Activated T-helper 1 cell treated with anti-CD3 and anti-CD28 coated beads, Interleukin-12 subunit alpha, Interleukin-12 subunit beta, Interleukin-2, Interleukin-4 antibody, amounts not matched to agents 30 ng/mL and 10 ng/mL and 1 ng/mL, durations not matched to agents 14 hours and 24 hours and 36 hours (primary cell): ENCODE measurements at places on chromosomes 2 and 18.
A peak's percentile ranks its signal among the peaks of the same experiment; 100 is the strongest.

DNA sequence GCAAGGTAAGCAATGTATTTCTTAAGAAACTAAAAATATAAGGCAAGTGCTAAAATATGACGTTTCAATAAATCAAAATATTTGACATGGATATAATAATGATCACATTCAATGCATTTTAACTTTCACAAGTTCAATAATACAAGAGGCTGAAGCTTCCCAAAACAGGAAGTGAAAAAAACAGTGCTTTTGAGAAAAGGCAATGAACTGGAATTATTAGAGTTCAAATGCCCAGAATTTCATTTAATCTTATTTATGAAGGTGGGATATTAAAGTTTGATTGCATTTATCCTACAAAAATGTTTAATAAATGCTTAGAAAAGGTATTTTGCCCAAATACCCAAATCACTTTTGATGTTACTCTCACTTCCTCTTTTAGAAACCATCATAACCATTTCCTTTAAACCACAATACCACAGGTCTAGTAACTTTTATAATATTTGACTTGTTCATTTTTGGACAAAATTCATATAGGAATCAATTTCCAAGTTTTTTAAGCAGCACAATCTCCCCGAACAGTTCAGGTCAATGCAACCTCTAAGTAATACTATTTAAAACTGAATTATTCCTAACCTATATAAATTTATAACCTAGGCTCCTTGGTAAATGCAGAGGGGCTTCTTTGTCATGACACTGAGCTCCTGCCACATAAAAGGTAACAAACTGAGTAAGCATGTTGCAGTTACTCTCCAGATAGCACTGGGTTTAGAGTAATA is 2.1 kb downstream of the NCKAP1 start:
- DNase-seq: no peak

DNA sequence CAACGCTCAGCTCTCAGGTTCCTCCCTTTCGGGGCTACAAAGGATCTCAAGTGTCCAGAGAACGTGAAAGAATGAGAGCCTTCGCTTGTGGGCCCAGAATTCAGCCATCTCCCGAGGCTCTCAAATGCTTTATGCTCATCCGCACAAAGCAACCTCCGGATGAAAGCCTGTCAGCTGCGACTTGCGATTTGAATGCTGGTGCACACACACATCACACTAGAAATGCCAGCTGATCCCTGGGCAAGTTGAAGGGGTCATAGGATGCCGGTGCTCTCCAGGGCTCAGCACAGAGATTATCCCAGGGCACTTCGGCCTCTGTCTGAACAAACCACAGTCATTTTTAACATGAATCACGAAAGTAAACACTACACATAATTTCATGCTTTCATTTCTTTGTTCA is 141.8 kb upstream of the MYT1L start:
- no peak for DNase-seq

DNA sequence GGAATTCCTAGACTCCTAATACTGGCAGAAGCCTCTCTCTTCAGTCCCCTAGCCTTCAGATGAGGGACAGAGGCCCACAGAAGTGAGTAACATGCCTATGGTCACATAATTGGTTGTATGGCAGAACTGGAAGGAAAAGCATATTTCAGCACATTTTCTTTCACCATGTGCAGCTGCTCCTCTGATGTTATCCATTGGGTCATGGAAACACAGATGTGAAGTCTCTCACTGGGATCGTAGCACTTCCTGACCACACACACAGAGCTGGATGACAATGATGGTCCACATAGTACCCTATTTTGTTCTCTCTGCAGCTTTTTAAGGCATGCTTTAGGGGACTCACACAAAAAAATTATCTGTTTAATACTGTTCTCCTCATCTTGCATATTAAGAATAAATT is 24.5 kb downstream of the MYO3B start:
- DNase-seq: no peak

DNA sequence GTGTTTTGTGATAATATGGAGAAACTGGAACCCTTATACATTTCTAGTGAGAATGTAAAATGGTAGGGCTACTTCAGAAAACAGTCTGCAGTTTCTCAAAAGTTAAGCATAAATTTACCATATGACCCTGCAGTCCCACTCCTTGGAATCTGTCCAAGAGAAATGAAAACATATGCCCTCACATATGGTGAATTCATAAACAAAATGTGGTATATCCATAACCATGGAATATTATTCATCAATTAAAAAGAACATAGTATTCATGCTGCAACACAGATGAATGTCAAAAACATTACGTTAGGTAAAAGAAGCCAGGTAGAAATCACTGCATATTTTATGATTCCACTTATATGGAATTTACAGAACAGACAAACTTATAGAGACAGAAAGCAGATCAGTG is 11.8 kb downstream of the ROCK2 start:
- DNase-seq: no peak

GRCh38 chr2:48328159-48328809 is 201.7 kb upstream of the STON1 start:
- no peak for DNase-seq

DNA sequence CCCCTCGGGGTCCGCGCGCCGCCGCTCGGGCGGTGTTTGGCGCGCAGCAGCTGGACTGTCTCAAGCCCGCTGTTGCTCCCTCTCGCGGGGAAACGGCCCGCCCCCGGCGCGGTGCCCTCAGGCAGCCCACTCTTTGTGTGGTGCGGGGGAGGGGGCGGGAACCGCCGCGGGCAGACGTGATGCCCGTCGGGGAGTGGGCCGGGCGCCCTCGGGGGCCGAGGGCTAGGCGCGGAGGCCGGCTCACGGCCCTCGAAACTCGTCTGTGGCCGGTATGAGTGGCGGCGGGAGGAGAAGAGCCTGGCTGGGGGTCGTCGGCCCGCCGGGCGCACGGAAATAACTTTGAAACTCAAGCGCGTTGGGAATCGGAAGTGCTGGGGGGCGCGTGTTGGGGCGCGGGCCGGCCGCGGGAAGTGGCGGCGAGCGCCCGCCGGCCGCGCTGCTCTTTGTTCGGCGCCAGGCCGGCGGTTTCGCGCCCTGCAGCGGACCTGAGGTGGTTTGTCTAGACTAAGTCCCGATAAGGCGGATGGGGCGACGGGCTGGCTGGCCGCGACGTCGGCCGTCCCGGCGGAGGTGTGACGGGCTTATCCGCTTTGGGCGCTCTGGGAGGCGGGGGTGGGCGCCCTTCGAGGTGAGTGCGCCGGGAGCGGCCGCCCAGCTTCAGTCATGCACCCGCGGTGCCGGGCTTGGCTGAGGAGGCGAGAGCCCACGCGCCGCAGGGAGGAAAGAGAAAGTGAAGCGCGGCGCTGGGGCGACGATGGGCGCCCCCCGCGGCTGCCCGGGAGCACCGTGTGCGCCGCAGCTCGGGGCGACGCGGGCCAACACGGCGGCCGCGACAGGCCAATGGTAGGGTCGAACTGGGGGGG is 679 bp downstream of the PTMA start:
- peak; percentile 55 for DNase-seq

DNA sequence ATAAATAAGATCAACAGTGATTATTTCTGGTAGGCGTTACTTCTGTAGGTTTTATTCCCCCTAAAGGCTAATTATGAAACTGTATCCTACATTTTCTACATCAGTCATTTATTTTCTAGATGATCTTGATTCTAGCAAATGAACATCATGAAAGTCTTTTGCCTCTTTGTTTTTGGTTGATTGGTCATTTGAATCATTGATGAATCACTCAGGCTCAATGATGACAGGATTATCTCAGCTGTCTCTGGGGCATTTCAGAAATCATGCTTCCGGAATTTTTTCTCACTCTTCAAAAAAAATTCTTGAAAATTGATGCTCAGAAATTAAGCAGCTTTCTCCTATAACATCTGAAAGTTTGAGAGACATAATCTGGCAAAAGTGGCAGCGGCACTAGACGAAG is 298.9 kb upstream of the TCF4 start:
- DNase-seq: no peak
